ENCODE measurements at places on chromosomes 12 and 14.

- DNase-seq: peak; percentile 71
Measured at GRCh38 chr12:11581179-11581755, 68.2 kb upstream of the ETV6 start.

GRCh38 chr14:39974036-39974435, 541.8 kb upstream of the FBXO33 start:
- DNase-seq: no peak

GRCh38 chr14:33647385-33647786, 303.5 kb downstream of the EGLN3 start:
- no peak for DNase-seq

- DNase-seq: no peak
Measured at GRCh38 chr12:124684971-124685688, 117.7 kb upstream of the NCOR2 start.

DNA sequence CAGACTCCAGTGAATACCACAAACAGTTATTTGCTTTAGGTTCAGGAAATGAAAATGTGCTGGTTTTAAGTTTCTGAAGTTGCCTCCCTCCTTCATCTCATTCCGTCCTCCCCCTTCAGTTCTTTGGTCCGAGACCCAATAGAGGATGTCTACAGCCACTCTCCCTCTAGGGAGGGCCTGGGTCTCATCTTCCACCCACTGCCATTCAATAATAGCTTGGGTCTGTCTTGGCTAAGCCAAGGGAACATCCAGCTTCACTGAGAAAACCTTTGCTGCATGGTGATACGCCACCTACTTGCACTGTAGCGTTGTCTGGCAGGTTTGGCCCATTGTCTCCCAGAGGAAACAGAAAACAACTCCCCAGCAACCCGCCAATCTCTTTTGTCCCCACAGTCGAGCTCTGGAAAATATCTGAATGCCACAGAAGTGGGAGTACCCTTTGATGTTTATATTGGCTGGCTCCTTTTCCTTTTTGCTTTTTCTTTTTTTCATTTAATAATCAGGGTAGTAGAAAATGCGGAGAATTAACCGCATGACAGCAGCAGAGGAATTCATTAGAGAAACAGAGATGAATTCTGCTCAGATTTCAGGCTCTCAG, 380.1 kb downstream of the RAD51B start:
- peak; percentile 53 for DNase-seq
